Activated CD4-positive, alpha-beta memory T cell treated with anti-CD3 and anti-CD28 coated beads, Interleukin-2, amount 10 ng/mL, durations not matched to agents 7 days and 5 days (primary cell): ENCODE measurements at places on chromosomes 1 and 21.

DNA sequence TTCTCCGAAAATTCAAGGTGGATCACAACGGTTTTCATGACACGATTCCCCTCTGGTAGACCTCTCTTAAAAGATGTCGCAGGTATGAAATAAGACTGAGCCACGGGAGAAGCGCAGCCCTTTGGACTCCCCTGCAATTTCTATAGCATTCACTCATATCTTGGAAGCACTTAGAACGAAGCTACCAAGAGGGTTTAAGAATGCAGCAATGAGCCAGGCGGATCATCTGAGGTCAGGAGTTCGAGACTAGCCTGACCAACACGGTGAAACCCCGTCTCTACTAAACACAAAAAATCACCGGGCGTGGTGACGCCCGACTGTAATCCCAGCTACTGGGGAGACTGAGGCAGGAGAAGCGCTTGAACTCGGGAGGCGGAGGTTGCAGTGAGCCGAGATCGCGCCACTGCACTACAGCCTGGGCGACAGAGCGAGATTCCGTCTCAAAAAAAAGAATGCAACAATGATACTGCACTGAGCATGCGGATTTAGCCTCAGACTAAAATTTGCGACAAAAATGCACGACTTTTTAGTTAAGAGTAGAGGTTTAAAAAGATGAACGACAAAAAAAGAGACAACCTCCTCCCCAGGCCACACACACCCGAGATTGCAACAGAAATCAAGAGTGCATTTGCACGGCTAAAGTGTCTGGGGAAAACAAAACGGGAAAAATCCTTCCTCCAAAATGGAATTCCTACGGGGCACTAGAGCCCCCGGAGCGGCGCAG lies 743 bp downstream of the TOMM20 start:
- no peak for DNase-seq
- no peaks in the 10 kb centered on the region for H3K27me3 ChIP-seq
- peaks cover 42% of the 10 kb centered on the region for H3K36me3 ChIP-seq
- peaks cover 47% of the 10 kb centered on the region for H3K4me1 ChIP-seq
- peak overlapping the region; percentile 98 for H3K4me3 ChIP-seq

- no peak overlapping the region for H3K27ac ChIP-seq
- peaks cover 6% of the 10 kb centered on the region for H3K4me1 ChIP-seq
- DNase-seq = peak; percentile 64
- H3K4me3 ChIP-seq = no peak overlapping the region
- peaks cover 19% of the 10 kb centered on the region for H3K36me3 ChIP-seq
- H3K27me3 ChIP-seq = no peaks in the 10 kb centered on the region
Measured at GRCh38 chr1:160251687-160252526, 10.4 kb downstream of the DCAF8 start.

GRCh38 chr1:167860231-167860923 lies 53.6 kb downstream of the ADCY10 start:
- no peaks in the 10 kb centered on the region for H3K36me3 ChIP-seq
- no peak for DNase-seq
- no peaks in the 10 kb centered on the region for H3K4me1 ChIP-seq
- H3K4me3 ChIP-seq = no peak overlapping the region
- H3K27me3 ChIP-seq = peaks cover 2% of the 10 kb centered on the region

DNA sequence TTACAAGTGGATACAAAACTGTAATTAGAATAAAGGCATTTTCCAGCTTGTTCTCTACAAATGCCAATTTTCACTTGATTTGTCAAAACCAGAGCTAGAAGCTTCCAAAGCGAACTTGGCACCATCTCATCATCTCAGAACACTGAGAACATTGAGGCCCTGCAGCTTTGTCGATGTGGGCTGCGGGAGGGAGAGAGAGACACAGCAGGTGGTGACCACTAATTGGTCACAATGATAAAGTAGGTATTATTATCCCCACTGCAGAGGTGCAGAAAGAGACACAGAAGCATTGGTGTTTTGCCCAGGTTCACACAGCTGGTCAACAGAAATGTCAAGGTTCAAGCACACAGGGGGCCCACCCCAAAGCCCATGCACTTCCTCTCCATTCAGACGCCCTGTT lies 72.2 kb upstream of the KRTAP19-8 start:
- peaks cover 7% of the 10 kb centered on the region for H3K36me3 ChIP-seq
- H3K27ac ChIP-seq = no peak overlapping the region
- H3K4me1 ChIP-seq = peaks cover 7% of the 10 kb centered on the region
- DNase-seq = no peak

DNA sequence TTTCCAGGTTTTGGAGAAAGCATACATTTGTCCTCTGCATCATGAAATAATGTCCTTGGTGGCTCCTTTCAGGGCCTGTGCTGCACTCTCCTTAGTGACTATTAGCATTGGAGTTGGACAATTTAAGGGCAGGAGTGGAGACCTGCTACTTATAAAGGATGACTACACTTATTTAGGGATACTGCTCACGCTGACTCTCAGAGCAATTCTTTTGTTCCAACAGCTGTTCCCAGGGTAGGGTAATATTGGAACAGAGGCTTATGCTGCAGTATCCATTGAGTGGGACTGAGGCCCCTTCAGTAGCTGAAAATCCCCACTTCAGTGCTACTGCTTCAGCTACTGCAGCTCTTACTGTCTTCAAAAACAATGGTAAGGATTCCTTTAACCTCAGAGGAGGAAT lies 84.6 kb downstream of the GPR88 start:
- no peak for DNase-seq
- no peak overlapping the region for H3K27ac ChIP-seq
- no peaks in the 10 kb centered on the region for H3K27me3 ChIP-seq
- H3K36me3 ChIP-seq = no peaks in the 10 kb centered on the region

GRCh38 chr1:54361342-54361741 lies 44.9 kb downstream of the SSBP3 start:
- H3K4me3 ChIP-seq = no peak overlapping the region
- peaks cover 30% of the 10 kb centered on the region for H3K4me1 ChIP-seq
- H3K27me3 ChIP-seq = no peaks in the 10 kb centered on the region
- no peak for DNase-seq
- peaks cover 19% of the 10 kb centered on the region for H3K36me3 ChIP-seq

- peaks cover 97% of the 10 kb centered on the region for H3K36me3 ChIP-seq
- H3K27ac ChIP-seq = no peak overlapping the region
- peaks cover 69% of the 10 kb centered on the region for H3K4me1 ChIP-seq
- no peak overlapping the region for H3K4me3 ChIP-seq
- DNase-seq = peak; percentile 12
Measured at GRCh38 chr21:41438425-41439113, 12.5 kb downstream of the MX1 start.

DNA sequence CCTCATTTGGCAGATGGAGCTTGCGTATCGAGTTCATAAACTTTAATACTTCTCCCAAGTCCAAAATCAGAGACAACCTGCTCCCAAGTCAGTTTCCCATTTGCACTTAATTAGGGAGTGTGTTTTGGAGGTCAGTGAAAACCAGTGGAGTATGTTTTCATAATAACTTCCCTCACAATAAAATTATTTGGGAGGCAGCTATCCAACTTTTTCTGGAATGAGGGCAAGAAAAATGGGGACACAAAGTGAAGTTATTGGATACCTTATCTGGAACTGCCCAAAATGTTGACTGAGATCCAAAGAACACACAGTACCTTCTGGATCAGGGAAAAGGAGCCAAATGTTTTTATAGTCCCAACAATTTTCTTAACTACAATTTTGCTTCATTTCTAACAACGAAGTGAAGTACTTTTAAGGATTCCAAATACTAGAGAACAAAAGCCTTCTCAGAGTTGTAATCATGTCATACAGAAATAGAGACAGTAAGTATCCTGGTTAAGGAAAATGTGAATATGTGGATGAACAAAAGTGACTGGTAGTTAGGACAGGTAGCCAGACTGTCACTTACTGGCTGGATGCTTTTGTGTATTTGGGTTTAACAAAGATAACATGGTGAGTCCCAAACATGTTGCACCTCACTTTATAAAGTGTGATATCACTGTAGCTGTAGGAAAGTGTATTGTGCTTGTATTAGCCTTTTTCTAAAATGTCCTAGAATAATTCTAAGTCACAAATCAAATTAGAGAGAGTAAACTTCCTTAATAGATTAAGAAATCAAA lies 325.0 kb downstream of the HLX start:
- H3K27me3 ChIP-seq = no peaks in the 10 kb centered on the region
- H3K4me1 ChIP-seq = peaks cover 4% of the 10 kb centered on the region
- H3K27ac ChIP-seq = no peak overlapping the region
- no peak overlapping the region for H3K4me3 ChIP-seq
- no peaks in the 10 kb centered on the region for H3K36me3 ChIP-seq
- no peak for DNase-seq

- no peak overlapping the region for H3K27ac ChIP-seq
- no peaks in the 10 kb centered on the region for H3K36me3 ChIP-seq
- DNase-seq = no peak
- H3K4me1 ChIP-seq = no peaks in the 10 kb centered on the region
Measured at GRCh38 chr1:195791796-195792195, 816.4 kb downstream of the KCNT2 start.

- DNase-seq = no peak
- no peaks in the 10 kb centered on the region for H3K36me3 ChIP-seq
- H3K27ac ChIP-seq = no peak overlapping the region
- no peaks in the 10 kb centered on the region for H3K4me1 ChIP-seq
Measured at GRCh38 chr1:203367057-203367456, 16.1 kb upstream of the FMOD start.

GRCh38 chr1:77513839-77514763 lies 168.4 kb downstream of the ZZZ3 start:
- no peak overlapping the region for H3K27ac ChIP-seq
- no peaks in the 10 kb centered on the region for H3K4me1 ChIP-seq
- H3K4me3 ChIP-seq = no peak overlapping the region
- no peaks in the 10 kb centered on the region for H3K27me3 ChIP-seq
- H3K36me3 ChIP-seq = no peaks in the 10 kb centered on the region

DNA sequence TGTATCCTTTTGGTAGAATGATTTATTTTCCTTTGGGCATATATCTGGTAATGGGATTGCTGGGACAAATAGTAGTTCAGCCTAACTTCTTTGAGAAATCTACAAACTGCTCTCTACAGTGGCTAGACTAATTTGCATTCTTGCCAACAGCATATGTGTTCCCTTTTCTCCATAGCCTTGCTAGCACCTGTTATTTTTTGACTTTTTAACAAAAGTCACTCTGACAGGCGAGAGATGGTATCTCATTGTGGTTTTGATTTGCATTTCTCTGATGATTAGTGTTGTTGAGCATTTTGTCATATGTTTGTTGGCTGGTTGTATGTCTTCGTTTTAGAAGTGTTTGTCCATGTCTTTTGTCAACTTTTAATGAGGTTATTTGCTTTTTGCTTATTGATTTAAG lies 99.8 kb downstream of the UCK2 start:
- no peak for DNase-seq
- H3K36me3 ChIP-seq = no peaks in the 10 kb centered on the region
- peaks cover 11% of the 10 kb centered on the region for H3K27me3 ChIP-seq

DNA sequence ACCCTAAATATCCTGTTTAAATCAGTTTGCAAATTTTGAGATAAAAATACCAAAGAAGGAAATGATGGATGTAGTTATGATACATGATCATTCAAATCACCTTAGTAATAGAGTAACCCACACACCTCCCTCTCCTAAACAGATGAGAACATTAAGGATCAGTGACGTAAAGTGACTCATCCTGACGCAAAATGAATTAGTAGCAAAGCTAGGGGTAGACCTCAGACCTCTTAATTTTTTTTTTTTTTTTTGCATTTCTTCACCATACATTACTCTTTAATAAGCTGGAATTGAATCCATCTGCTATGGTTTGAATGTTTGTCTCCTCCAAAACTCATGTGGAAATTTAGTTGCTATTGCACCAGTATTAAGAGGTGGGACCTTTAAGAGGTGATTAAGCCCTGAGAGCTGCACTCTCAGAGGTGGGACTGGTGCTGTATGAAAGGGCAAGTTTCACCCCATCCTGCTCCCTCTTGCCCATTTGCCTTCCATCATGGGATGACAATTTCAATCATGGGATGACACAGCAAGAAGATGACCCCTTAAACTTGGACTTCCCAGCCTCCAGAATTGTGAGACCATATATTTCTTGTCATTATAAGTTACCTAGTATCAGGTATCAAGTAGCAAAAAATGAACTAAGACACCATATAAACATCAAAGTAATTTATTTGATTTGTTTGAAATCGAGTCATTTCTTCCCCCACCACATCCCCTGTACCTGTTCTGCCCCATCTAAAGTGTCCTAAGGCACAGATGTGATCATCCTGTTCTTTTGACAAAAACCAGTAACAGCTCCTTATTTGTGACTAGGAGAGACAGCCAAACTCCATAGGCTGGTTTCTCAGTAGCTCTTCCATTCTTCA lies 114.6 kb upstream of the DUSP10 start:
- DNase-seq = no peak
- no peaks in the 10 kb centered on the region for H3K27me3 ChIP-seq
- peaks cover 6% of the 10 kb centered on the region for H3K4me1 ChIP-seq

GRCh38 chr1:19179597-19180264 lies 30.3 kb downstream of the UBR4 start:
- no peaks in the 10 kb centered on the region for H3K27me3 ChIP-seq

DNA sequence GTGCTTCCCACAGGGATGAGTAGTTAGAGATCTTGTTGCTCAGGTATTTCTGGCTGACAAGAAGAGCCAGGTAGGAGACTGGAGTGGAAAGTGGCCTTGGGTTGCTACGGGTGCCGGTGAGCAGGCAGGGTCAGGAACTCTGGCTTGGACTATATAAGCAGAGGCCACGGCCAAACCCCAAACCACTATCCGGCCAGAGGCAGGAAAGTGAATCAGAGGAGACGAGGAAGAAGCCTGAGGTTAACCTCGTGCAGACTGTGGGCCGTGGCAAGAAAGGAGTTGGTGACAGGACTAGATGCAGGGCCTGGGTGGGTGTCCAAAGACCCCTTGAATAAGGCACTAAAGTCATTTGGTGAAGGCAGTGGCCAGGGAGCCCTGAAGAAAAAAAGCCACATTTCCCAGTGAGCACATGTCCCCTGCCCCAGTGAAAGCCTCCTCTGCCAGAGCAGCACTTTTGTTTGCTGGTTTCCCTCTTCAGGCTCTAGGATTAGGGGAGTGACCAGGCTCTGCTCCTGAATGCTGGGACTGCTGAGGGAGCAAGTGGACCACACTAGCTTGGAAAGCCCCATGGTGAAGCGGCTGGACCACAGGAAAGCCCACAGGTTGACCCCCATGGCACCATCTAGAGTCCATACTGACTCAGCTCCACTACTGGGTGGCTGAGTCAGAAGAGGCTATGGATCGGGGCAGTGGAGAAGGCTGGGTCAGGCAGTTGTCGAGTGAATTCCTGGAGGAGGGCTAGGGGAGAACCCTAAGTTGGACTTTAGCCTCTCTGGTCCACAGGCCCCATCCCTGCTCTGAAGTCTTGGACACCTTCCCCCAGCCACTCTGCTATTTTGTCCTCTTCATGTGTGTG lies 23.4 kb downstream of the CSF1 start:
- peaks cover 24% of the 10 kb centered on the region for H3K4me1 ChIP-seq
- peak; percentile 54 for DNase-seq
- peaks cover 19% of the 10 kb centered on the region for H3K27me3 ChIP-seq
- H3K27ac ChIP-seq = no peak overlapping the region

DNA sequence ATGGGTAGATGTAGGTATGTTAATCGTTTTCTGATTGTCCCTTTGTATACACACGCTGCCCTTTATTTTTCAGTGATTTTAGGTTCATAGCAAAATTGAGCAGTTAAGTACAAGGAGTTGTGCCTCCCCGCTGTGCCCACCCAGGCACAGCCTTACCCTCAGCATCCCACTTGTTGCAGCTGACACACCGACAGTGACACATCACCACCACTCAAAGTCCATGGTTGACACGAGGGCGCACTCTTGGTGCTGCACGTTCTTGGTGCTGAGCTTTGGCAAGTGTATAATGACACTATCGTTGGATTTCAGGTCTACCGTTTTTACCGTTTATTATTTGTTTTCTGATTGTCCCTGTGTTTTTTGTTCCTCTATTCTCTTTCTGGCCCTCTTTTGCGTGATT lies 15.6 kb downstream of the C1orf159 start:
- no peaks in the 10 kb centered on the region for H3K27me3 ChIP-seq
- peaks cover 47% of the 10 kb centered on the region for H3K4me1 ChIP-seq
- DNase-seq = no peak
- H3K4me3 ChIP-seq = no peak overlapping the region
